Neuronal stem cell (in vitro differentiated cells): ENCODE measurements at places on chromosomes 12 and 14.

- DNase-seq = no peak
These were observed 1199.2 kb downstream of the FSCB start for GRCh38 chr14:43307836-43308235.

DNA sequence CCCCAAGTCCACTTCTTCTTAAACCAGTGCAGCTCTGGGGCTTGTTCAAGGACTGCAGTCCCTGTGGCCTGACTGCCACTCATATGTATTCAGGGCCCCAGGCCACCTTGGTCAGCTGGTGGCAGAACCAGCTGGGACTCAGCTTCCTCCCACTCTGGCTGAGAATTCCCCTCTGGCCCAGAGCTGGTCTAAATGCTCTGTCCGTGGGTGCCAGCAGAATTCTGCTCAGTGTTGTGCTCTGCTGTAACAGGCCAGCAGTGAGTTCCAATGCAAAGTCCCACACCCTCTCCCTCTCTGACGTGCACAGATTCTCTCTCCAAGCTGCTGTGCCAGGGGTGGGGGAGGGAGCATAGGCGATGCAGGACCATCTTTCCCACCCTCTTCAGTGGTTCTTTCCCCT is 210.4 kb upstream of the RGS6 start:
- DNase-seq = no peak

GRCh38 chr14:103356024-103356682 is 22.1 kb downstream of the EIF5 start:
- no peak for DNase-seq

DNA sequence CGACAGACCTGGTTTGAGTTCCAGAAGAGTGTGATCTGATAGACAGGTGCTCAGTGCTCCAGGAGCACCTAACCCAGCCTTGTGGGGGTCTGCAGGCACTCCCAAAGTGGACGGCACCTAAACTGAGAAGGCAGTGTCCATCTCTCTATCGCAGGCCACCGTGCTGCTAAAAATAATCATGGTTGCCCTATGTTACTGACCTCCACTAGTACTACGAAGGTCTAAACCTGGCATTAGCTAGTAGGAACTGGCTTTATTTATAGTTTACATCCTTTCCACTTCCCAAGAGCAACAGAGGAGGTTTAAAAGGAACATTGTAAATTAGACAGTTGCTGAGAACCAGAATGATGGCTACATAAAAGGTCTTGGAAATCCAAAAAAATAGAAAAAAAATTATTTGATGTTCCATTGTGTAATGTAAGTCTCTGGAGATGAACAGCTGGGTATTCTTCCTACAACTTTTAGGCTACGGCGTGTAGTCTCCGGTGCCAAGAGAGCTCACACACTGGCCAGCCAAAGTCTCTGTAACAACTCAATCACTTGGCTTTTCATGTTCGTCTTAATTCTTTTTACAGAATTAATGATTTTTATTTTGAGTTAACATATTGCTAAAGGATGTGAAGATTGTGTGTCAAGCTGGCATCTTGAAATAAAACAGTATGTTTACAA is 27.3 kb downstream of the PPFIBP1 start:
- DNase-seq = no peak

GRCh38 chr12:80877721-80878265 is 59.9 kb downstream of the LIN7A start:
- no peak for DNase-seq

DNA sequence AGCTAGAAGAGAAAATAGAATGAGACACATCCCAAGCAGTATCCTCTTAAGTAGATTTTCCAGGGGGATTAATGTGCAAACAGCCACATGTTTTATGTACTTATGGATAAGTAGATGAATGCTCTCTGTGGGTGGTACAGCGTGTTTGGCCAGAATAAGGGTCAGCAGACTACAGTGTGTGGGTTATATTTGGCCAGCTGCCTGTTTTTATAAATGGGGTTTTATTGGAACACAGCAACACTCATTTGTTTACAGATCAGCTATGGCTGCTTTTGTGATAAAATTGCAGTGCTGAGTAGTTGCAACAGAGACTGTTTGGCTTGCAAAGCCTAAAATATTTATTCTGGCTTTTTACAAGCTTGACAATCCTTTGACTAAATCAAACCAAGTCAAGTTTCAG is 780.2 kb upstream of the SEL1L start:
- no peak for DNase-seq

DNA sequence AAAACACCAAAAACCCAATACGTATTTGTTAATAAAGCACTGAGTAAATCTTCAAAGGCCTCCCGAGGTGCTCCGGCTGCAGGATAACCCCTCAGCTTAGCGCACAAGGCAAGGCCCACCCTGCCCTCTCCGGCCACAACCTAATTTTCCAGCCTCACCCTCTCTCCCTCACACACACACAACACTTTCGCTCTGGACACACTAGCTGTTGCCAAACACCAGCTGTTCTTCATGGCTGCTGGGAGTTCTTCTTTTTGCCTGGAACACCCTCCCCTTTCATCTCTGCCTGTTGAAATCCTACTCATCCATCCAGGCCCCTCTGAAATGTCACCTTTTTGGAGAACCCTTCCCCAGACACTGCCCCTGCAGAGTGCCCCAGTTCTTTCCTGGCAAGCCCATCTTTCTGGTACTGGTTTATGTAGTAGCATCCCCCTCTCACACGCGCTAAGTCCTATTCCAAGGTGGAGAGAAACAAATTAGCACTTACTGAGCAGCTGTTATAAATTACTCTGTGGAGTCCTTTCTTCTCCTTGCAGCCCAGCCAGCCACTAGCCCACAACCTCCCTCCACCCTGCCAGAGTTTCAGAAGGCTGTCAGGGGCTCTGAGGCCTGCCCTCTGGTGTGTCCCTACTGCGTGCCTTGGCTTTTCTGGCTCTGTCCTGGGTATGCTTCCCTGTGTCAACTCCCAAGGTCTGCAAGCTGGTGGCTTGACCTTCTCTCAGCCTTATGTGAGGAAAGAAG is 805 bp upstream of the CRACR2A start:
- DNase-seq = no peak

- no peak for DNase-seq
These were observed 83.0 kb downstream of the DENND5B start for GRCh38 chr12:31507966-31508365.

GRCh38 chr12:93441081-93441616 is 598 bp downstream of the UBE2N start:
- DNase-seq = peak; percentile 12

- DNase-seq = no peak
These were observed 30.6 kb downstream of the PPFIBP1 start for GRCh38 chr12:27554421-27555186.

DNA sequence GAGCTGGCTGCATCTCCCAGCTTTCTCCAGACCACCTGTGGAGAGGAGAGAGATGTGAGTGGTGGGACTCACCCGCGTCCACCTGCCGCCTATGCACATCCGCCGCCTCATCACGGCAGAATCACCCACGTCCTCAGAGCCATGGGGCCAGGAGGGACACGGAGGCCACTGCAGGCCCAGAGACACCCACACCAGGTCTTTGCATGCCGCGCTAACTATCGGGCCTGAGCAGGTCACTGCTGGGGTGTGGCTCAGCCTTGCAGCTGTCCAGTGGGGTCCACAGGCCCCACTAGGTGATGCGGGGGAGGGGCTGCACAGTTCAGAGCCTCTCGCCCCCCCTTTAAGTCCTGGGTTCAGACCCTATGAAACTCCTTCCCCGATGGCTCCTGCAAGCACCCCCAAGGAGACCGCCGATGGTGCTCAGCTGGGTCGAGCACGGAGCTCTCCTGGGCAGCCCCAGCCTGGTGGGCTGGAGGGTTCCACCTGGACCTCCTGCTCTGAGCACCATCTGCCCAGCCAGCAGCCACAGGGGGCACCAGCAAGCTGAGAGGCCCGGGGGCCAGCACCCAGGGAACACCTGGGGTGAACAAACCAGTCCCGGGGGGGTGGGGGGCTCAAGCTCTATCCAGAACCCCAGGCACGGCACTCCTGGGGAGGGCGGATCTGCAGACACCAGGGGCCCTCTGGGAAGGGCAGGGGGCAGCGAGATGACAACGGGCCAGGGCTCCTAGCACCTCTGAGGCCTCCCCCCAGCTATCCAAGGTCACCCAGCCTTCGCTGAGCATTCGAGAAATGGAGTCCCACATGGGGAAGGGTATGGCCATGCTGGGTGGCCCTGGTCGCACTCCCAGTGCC is 34.3 kb downstream of the CCNK start:
- no peak for DNase-seq

GRCh38 chr12:84047881-84048280 is 864.7 kb downstream of the SLC6A15 start:
- DNase-seq = no peak

- no peak for DNase-seq
These were observed 44.6 kb upstream of the FZD10 start for GRCh38 chr12:130117701-130118100.

DNA sequence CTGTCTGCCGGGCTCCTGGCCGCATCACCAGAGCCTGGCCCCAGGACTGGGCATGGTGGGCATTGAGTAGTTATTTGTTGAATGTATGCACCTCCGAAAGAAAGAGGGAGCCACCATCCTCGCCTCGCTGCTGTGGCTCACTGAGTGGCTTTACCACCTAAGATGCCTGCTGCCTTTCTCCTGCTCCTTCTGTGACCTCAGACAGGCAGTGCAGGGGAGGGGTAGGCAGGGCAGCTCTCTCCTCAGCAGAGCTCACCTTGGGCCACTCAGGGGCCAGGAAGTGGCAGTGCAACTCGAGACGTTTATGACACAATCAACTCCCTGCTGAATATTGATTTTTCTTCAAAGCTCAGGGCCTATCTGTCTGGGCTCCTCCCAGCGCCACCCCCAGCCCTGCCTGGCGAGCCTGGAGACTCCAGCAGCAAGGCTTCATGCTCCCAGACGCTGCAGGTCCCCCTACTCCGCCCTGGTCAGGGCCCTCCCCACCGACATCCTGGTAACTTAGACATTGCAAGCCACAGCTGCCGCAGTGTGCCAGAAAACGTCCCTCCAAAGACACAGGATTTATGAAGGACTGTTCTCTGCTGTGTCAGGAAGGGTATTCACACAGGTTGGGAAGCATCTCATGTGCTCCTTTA is 84.3 kb upstream of the DIO3 start:
- DNase-seq = no peak

DNA sequence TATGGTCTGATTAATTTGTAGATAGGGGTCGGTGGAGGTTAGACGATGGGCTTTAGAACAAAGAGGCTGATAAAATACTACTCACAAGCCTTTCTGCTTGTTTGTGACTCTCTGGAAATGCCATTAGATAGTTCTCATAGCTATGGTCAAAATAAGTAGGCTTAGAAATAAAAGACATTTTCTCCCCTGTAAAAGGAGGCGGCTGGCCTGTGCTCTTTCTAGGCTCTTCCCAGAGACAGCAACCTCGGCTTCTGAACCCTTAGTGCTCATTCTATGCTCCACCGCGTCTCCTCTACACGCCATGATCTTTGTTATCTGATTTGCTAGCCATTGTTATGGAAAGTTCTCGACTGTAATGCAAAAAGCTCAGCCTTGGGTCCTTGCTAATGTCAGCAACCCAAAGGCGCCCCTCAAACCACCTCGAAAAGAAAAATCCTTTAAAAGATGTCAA is 64.5 kb downstream of the CRADD start:
- peak; percentile 30 for DNase-seq

DNA sequence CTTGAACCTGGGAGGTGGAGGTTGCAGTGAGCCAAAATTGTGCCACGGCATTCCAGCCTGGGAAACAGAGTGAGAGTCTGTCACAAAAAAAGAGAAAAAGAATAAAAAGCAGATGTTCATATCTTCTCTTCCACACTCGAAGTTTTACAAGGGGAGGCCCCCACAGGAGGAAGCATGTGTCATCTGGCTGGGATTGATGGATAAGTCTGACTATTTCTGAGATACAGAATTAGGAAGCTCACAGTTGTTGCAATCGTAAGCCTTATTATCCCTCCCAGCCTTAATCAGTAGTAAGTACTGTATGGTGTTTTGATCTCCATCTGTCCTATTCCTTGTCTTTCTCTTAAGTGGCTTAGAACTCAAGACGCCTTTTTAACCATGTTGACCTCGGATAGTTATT is 31.9 kb upstream of the RASSF8 start:
- DNase-seq = no peak

DNA sequence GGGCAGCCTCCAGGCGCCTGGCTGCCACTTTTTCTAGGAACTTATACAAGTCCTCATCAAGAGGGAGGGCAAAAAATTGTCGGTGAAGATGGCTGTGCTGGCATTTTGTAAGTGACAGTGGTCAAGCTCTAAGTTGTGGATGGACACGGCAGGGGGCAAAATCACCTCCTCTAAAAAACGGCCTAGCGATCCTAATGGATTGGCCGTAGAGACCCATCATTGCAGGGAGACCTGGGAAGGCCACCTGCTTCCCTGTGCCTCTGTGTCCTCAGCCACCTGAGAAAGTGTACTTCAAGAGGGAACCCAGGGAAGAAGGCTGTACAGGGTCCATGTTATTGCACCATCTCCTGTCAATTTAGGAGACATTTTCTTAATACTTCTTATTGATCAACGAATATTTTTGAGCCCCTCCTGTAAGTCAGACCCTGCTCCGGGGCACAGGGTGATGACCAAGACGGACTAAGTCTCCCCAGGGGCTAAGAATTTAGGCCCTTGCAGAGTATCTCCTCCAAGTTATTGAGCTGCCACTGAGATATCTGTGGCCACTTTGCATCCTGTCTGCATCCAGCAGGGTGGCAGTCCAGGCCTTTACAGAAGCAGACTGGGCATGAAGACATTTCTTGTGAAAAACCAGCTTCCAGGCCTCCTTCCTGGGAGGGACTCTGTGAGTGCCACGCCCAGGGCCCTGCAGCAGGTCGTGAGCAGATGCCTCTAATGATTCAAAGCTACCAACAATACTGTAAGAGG is 40.5 kb downstream of the PSMA6 start:
- DNase-seq = no peak

DNA sequence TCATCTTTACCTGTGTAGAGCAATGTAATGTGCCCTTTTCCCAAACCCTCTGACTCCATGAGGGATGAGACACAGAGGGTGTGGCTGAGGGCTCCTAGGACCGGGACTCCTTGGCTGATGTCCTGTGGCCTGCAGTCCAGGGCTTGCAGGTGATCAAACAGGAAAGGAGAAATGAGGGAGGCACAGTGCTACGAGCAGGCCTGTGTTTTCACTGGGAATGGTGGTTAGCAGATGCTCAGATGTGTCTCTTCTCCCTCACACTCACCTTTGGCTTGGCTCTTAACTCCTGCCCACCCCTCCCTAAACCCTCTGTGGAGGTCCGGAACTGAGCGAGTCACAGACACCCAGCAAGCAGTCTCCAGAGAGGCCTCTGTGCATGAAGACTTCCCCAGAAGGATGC is 254.4 kb downstream of the DAD1 start:
- DNase-seq = no peak

DNA sequence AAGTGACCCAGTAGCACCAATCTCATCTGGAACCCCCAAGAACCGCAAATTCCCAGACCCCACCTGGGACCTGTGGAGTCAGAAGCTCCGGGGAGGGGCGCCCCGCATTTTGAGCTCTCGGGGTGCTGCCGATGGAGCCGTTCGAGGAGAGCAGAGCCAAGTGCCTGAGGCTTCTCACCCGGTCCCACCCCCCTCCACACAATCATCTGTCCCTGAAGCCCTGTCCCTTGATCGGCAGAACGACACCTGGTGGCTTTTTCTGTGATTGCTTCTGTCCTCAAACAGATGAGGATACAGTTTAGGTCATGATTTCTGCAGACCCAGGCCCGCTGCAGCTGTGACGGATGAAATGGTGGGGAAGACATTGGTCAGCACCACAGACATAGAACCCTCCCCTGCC is 74.7 kb downstream of the NOC4L start:
- peak; percentile 26 for DNase-seq
